ENCODE measurements at places on chromosomes 7 and 10.

- DNase-seq, result no peak
These were observed 636.6 kb downstream of the TNS3 start for GRCh38 chr7:46945328-46945727.

DNA sequence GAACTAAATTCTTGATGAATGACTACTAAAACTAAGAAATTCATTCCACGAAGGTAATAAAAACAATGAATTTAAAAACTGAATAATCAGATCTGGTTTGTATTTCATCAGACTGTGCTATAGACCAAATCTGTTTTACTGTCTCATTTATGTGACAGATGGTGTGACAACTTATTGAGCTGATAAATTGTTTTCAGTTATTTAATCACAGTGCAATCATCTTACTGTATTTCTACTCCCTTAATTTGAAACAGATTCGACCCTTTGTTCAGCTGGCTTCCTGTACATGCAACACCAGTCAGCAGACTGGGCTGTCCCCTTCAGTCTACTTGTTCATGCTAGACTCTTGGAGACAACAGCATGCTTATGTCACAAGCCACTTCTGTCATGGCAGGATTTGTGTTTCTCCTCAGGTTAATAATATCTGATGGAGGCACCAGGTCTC, 150.9 kb downstream of the MBL2 start:
- DNase-seq, result no peak

DNA sequence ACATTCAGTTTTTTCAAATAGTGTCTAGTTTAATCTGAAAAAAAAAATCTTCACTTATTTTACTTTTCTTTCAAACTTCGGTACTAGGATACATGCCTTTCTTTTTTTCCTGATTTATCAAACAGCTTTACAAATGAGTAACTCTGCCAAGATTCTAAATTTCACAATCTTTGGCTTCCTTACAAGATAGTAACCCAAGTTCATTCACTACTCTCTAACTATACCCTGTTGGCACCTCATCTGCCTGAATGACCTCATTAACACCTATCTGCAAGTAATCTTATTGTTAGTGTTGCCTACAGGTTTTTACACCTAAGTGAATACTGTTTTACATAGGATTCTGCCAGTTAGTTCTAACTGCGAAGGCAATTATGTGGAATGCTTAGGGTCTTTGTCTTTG, 159.8 kb downstream of the FOXP2 start:
- DNase-seq, result peak; percentile 45

GRCh38 chr7:17103170-17103569, 195.3 kb upstream of the AHR start:
- DNase-seq, result no peak

- no peak for DNase-seq
These were observed 224.1 kb downstream of the ADARB2 start for GRCh38 chr10:1513221-1513620.

DNA sequence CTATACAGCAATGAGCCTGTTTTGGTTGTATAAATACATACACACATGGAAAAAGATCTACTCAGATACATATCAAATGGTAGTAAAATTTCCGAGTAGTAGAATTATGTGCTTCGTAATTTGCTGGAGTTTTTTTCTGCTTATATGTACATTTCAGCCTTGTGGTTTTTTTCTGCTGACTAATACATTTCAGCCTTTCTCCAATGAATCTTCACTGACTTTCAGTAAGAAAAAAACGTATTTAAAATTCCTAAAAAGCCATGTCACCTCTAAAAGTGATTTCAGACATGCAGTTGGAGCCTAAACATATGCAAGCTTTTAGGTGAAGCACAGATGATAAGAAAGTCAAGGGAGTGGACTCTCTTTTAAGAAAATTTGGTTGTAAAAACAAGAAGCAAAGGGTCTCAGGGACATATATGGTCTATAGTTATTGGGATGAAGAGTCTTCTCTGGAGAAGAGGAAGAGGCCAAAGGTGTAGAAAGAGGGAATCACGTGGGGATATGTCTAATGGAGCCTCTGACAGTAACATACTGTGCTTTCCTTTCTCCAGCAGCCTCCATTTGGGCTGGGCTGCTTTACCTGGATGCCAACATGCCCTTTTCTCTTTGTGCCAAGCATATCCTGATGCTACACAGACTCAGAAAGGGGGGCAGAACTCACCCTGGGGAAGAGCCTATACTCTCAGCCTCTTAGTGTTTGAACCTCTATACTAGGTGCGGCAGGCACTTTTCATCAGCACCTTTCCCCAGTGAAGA, 2.4 kb downstream of the AMPH start:
- DNase-seq, result no peak

DNA sequence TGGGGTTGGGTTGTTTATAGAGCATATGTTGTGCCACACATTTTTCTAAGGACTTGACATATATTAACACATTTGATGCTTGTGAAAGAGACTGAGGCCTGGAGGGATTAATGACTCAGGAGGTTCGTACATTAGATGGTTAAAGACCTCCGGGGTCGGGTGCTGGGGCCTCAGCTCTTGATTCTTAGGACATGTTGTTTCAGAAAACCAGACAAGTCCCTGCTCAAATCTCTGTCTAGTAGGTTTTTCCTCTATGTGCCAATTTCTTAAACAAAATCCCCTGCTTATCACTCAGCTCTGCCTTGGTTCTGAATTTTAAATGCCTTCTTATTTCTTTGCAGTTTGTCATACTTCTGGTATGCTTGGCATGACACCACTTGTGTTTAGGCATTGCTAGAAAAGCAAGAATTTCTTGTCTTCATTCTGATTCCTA, 5.8 kb downstream of the UPP1 start:
- no peak for DNase-seq

DNA sequence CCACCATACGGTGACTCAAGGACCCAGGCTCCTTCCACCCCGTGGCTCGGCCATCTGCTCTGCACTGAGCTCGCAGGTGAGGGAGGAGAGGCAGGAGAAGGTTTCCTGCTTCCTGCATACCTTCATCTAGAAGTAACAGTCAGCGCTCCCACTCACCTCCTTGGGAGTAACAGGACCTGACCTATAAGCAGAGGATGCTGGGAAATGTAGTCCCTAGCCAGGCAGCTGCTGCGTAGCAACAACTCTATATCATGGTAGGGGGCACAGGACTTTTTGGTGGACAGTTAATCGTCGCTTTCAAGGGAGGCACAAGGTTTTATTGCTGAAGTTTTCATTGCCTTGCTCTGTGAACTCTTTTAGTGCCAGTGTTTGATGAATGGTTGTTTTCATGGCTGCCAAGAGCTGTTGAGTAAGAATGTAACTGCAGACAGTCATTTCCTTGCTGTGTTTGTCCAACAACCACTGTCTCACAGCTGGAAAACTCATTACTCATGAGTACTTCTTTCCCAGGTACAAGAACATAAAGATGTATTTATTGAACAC, 10.2 kb upstream of the ZFYVE27 start:
- DNase-seq, result peak; percentile 30

- no peak for DNase-seq
These were observed 193.6 kb downstream of the VTI1A start for GRCh38 chr10:112640638-112641037.

GRCh38 chr10:7248148-7248547, 162.7 kb downstream of the SFMBT2 start:
- DNase-seq, result no peak

- DNase-seq, result no peak
These were observed 32.2 kb upstream of the GPNMB start for GRCh38 chr7:23214423-23214822.

DNA sequence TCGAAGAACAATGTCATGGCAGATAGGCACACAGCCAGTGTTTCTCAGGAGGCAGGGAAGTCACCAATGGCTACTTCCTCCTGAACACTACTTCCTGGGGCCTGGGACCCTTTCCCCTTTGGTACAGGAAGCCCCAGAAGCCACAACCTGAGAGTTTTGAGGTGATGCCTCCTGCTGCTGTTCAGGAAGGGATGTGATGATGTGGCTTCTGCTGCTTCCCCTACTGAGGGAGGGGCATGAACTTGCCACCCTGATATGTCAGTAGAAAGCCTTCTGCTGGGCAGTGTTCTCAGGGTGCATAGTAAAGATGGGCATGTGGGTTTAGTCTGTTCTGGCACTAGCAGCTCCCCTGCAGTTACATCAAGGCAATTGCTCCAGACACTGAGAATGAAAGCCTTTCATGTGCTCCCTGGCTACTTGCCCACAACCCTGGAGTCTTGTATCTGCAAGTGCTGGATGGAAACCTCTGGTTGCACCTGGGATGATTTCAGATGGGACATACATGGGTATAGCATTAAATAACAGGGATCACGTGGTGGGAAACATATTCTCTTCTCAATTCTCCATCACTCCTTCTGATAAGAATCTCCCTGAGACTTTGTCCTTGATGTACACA, 69.3 kb downstream of the ADRA2A start:
- no peak for DNase-seq

DNA sequence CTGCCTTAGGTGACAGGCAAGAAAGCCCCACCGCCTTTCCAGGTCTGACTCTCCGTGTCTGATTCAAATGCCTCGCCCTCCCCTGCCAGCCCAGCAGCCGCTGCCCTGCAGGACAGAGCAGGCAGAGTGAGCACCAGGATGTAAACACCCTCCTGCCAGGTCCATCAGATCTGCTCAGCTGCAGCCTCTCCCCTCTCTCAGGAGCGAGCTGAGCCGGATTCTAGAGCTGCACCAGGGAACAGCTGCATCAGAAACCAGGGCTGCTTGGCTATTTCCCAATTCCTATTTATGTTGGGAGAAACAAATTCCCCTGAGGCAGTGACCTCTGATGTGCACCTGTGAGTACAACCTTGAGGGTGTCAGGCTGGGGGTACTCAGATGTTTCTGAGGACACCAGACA, 121.5 kb upstream of the ZMIZ1 start:
- no peak for DNase-seq

Measured in epithelial cell of proximal tubule (primary cell).